ENCODE measurements at places on chromosomes 7 and 10.

GRCh38 chr10:105974803-105975456 lies 1189.6 kb downstream of the SORCS1 start:
- DNase-seq = no peak

GRCh38 chr10:113202011-113202410 lies 252.0 kb downstream of the TCF7L2 start:
- no peak for DNase-seq

- no peak for DNase-seq
Measured at GRCh38 chr10:122642726-122643605, 56.7 kb downstream of the C10orf120 start.

- DNase-seq = no peak
Measured at GRCh38 chr7:69803699-69804516, 205.6 kb downstream of the AUTS2 start.

GRCh38 chr7:105218939-105219770 lies 169.6 kb downstream of the SRPK2 start:
- no peak for DNase-seq

DNA sequence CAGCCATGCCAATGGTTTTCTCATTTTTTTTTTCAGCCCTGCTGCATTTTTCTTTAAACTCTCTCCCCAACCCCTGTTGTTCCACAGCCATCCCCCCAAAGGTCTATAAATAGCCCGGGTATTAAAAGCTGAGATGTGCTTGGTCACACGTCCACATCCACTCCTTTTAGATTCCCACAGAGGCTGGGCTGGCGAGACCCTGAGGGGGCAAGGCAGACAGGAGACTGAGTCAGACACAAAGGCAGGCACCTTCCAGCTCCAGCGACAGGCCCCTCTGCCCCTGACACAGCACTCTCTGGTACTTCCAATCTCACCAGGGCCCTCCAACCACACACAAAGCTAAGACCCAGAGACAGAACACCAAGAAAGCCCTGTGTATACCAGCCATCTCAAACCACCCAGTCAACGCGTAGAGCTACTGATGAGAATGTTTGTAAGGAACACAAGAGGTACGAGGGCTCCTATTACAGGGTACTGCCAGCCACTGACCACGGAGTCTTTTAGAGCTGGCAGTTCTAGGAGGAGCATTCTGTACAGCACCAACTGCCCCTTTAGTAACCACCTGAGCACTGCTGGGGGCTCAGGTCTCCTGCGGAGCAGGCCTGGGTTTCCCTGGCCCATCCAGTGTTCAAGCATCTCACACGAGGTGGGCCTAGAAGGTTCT lies 64.2 kb upstream of the DDC start:
- DNase-seq = no peak

- no peak for DNase-seq
Measured at GRCh38 chr10:33365871-33366411, 31.5 kb upstream of the NRP1 start.

DNA sequence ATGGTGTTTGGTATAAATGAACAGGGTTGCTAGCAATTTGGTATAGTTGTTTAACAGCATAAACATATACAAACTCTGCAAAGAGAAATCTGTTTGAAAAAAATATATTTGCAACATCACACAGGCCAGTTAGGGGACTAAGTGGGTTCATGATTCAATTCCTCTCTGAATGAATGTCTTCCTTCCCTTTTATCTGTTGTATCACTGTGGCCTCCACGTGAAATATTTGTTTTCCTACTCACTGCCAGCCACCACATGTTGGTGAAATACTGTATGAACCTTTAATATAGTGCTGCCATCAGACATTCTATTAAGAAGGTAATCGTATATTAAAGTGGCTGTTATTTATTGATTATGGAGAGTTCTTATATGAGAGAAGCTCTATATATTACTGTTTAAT lies 157.0 kb downstream of the ARID5B start:
- DNase-seq = no peak

DNA sequence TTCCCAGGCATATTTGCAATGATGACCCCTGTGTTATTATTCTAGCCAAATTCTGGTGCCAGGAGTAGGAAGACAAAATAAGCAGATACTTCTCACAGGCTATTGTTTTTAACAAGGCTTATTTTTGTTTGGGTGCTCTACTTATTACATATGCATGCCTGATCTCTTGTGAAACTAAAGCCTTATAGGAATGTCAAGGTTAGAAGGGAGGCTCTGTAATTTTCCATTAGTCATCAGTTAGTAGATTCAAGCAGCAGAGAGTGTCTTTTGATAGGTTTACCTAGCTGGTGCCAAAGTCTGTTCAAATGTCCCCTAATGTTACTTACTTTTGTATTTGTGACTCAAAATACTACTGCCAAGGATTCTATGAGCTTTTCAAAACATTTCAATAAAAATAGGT lies 11.7 kb upstream of the TMEM106B start:
- no peak for DNase-seq

DNA sequence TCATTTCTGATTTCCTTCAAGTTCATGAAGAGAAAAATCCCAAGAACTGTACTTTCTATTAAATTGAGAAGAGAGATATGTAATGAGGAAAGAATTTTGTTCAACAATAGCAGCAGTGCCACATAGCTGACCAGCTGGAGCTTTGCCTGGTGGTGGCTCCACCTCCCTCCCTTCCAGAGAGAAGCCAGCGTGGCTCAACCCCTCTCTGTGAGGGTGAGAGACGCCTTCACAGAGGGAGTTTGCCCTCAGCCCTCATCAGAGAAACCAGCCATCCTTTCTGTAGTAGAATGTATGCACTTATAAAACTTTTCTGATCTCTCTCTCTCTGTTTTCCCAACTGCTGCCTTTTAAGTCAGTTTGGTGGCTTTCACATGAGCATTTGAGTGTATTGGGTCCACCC lies 20.5 kb upstream of the COL1A2 start:
- no peak for DNase-seq
